ENCODE measurements at places on chromosomes 6 and 20.

- no peak for DNase-seq
Observed at GRCh38 chr6:10613077-10613476, 81.3 kb downstream of the C6orf52 start.

DNA sequence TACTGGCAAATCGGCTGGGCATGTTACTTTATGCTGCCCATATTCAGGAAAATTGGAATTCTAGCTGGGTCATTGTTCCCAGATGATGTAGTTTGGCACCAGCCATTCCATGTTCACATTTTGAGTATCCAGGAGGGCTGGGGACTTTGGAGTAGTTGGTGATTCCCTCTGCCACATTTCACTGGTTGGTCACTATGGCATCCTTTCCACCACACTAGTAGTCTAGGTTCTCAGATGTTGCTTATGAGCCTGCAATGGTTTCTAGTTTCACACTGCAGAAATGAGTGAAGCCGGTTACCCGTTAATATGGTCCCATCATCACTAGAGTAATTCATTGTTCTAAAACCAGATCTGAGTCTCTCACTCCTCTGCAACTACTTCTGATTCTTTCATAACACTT lies 4.6 kb downstream of the PTPN1 start:
- no peak for DNase-seq

DNA sequence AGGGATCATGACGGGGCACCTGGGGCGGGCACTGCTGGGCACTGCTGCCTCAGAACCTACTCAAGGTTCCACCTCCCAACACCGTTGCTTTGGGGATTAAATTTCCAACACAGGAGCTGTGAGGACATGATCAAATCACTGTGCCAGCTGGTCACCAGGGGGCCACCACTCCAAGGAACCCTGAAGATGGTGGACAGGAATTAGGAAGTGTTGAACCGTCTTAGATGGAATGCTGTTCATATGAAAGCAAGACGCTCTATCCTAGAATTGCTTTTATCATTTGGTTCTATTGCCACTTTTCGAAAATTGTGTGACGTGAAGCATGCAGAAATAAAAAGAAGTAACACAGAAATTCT lies 140.3 kb downstream of the DLL1 start:
- no peak for DNase-seq

- no peak for DNase-seq
Observed at GRCh38 chr6:165010556-165011535, 298.6 kb downstream of the C6orf118 start.

- DNase-seq = no peak
Observed at GRCh38 chr20:540391-541201, 3.0 kb downstream of the CSNK2A1 start.

All from stimulated activated CD8-positive, alpha-beta memory T cell treated with anti-CD3 and anti-CD28 coated beads, Interleukin-12 subunit alpha, Interleukin-12 subunit beta, amount 100 ng/mL, for 1 hour (primary cell).